Neuronal stem cell (in vitro differentiated cells): ENCODE measurements at places on chromosomes 16 and 17.

GRCh38 chr17:66633317-66633965 is 201.5 kb upstream of the CACNG5 start:
- no peak for DNase-seq

GRCh38 chr16:23504076-23504452 is 6.2 kb downstream of the GGA2 start:
- no peak for DNase-seq

DNA sequence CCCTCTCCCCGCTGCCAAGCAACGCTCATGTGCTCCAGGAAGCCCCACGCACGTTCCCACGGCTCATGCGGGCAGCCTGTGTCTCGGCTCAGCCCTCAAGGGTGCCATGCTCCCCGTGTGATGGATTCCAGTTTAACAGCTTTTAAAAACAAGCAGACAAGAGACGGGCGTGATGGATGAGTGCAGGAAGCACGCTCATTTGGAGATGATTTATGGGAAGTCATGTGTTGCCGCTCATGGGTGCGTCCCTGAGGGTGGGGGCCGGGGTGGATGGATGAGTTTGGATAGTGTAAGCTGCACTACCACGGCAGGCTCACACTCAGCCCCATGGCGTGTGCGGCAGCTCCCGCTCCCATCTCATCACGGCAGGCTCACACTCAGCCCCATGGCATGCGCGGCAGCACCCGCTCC is 132.8 kb downstream of the RBFOX3 start:
- no peak for DNase-seq

- no peak for DNase-seq
Observed at GRCh38 chr17:21288571-21289017, 4.1 kb downstream of the MAP2K3 start.

GRCh38 chr17:4969047-4969550 is 1.5 kb upstream of the SPAG7 start:
- no peak for DNase-seq

DNA sequence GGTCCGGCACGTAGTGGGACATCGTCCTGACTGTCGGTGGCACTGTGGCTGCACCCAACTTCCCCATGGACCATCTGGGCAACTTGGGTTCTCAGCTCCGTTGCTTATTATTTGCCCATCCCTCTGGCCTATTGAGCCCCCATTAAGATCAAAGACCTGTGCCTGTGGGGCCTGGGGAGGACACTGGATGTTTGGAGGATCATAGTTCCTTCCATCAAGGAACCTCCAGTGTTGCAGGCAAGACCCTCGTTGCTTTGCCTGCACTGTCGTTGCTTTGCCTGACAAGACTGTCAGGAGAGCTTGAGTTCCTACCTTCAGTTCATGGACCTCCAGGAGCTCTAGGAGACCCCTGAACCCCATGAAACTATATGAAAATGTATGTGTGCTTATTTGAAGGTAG is 127.2 kb downstream of the CCDC144A start:
- DNase-seq, result no peak

GRCh38 chr17:81067391-81067811 is 32.5 kb downstream of the BAIAP2 start:
- no peak for DNase-seq

- no peak for DNase-seq
Observed at GRCh38 chr16:1435921-1436697, 5.2 kb downstream of the PERCC1 start.

- DNase-seq, result no peak
Observed at GRCh38 chr16:75247249-75247648, 4.2 kb downstream of the BCAR1 start.
